Activated CD8-positive, alpha-beta memory T cell treated with anti-CD3 and anti-CD28 coated beads, Interleukin-2, amount 10 ng/mL, durations not matched to agents 7 days and 5 days (primary cell): ENCODE measurements at places on chromosomes 12 and 14. TPM values are rescaled to one million over a fixed set of nuclear protein-coding genes. Genes with fewer than 3 reads are reported as not detected.

Gene SERPINA12
- total RNA-seq: not detected

Gene SPRYD3
- total RNA-seq: 29.7 TPM

Gene INSM2
- not detected for total RNA-seq

Gene CCDC184
- total RNA-seq: 0.32 TPM

Gene ZNF384
- 76.3 TPM for total RNA-seq

Gene PIWIL1
- total RNA-seq: not detected

Gene DBX2
- not detected for total RNA-seq

- no peak for DNase-seq
Measured at GRCh38 chr12:22477166-22477893, 67.0 kb downstream of the C2CD5 start.

- peak; percentile 62 for DNase-seq
Measured at GRCh38 chr12:57229046-57229633, 371 bp upstream of the SHMT2 start.

- no peak for DNase-seq
Measured at GRCh38 chr12:65524666-65525065, 246.2 kb downstream of the MSRB3 start.

DNA sequence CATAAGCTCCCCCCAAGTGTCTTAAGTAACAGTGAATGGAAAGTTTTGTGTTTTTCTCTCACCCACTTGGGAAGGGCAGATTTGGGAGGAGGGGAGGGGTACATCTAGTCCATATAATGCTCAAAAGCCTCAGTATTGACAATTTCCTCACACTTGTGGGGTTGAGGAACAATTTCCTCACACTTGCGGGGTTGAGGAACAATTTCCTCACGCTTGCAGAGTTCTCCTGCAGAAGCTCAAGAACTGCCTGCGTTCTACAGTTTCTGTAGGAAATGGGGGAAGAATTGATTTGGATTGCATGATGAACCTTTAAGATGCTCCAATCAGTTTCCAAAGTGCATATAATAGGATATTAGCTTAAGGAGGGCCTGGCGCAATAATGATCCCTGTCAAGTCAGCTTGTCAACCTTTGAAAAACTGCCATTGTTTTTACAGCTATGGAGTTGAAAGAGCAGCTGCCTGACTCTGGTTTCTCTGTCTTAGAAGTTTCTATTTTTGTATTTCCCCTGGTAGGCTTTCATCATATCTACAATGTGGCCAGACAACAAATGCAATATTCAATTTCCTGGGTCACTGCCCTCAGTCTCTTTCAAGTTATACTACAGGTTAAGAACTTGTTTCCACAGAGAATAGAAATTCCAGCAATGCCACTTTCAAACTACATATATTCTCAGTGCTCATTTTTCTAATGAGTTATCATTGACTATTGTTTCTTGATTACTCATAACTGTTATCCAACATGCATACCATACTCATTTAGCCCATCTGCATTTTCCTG lies 66.5 kb downstream of the PLEKHG7 start:
- DNase-seq: no peak

DNA sequence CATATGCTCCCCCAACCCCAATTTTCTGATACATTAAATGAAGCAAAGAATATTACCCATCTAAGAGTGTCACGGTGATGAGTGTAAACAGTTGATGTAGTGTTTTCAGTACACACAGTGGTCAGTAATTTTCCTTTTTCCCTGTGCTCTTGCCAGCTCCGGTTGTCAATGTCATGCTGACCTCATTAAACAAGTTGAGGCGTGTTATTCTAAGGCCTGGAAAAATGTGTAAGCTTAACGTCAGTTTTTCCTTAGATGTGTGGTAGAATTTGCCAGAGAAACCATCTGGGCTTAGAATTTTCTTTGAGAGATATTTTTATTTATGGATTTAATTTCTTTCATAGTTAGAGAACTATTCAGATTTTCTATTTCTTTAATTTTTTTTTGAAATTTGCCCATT lies 11.7 kb upstream of the SERPINA6 start:
- no peak for DNase-seq

DNA sequence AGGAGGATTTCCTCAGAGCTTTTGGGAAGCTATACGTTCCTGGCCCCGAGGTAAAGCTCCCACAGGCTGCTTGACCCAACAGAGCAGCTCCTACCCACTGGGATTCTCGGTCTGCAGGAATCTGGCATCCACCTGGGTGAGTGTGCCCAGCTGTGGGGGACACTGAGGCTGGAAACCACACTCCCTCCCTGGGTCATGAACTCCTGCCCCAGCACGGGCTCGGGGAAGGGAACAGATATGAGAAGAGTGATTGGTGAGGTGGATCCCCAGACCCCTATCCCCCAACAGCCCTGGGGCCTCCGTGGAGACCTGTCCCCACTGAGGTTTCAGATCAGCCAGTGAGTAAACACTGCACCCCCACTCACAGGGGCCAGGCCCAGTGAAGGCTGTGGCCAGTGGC lies 3.3 kb downstream of the FAIM2 start:
- DNase-seq: no peak

- DNase-seq: no peak
Measured at GRCh38 chr14:77041881-77042545, 13.5 kb upstream of the IRF2BPL start.

DNA sequence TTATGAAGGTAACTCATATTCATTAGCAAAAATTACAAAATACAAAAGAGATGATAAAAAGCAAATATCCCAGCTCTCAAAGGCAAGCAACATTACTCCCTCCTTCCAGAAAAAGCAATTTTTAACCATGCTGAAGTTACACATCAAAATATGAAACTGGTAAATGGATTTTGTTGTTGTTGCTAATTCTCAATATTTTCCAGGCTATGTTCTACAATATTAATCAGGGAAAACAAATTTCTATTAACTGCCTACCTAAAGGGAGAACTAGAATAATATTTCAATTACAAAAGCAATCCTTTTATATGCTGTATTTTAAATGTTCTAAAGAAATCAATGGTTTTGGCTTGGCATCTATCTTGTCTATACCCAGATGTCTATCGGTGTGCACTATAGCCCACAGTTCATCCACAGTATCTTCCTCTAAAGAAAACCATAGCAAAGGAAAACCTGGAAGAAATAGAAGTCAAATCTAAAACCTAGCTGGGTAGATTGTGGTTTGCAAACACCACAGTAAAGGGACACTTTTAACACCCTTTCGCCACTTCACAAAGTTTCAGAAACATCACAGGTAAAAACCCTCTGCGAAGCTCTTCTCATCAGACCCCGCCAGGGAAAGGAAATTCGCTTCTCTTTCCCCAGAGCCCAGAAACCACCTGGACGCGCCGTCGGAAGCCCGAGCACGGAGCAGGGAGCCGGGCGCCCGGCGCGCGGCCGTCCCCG lies 32.0 kb downstream of the TC2N start:
- no peak for DNase-seq

- DNase-seq: no peak
Measured at GRCh38 chr14:87309557-87309956, 683.4 kb downstream of the GALC start.

GRCh38 chr12:114799574-114800487 lies 115.9 kb upstream of the TBX3 start:
- DNase-seq: no peak

GRCh38 chr14:97572583-97573458 lies 775.6 kb downstream of the VRK1 start:
- DNase-seq: no peak

DNA sequence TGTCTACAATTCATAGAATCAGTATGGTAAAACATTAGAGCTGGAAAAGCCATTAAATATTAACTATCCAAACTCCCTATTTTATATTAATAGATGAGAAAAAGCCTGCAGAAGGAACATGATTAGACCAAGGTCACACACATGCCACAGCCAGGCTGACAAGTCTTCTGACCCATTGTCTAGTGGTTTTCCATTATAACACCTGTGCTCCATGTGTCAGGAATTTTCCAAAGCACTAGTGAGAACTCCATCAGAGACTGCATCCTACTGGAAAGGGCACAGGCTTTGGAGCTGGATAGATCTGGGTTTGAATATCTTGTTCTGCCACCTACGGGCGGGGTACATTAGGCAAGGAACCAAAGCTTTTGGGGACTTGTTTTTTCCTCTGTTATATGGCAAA lies 325.5 kb downstream of the RAD51B start:
- no peak for DNase-seq

DNA sequence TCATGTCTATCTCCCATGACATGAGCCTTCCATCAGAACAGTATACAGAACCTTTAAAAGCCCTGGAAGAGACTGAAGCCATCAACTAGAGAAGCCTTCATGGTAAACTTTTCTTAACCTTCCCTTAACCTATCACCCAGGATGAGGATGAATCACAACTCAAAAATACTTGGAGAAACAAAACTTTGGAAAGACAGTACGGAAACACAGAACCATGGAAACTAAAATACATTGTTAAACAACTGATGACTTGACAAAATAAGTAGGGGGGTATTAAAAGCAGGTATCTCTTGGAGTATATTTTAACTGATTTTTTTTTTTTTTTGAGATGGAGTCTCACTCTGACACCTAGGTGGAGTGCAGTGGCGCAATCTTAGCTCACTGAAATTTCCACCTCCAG lies 8.7 kb downstream of the TM7SF3 start:
- DNase-seq: no peak

- no peak for DNase-seq
Measured at GRCh38 chr14:31336646-31337045, 83.7 kb downstream of the HEATR5A start.

- DNase-seq: no peak
Measured at GRCh38 chr12:726281-727140, 25.9 kb upstream of the WNK1 start.

DNA sequence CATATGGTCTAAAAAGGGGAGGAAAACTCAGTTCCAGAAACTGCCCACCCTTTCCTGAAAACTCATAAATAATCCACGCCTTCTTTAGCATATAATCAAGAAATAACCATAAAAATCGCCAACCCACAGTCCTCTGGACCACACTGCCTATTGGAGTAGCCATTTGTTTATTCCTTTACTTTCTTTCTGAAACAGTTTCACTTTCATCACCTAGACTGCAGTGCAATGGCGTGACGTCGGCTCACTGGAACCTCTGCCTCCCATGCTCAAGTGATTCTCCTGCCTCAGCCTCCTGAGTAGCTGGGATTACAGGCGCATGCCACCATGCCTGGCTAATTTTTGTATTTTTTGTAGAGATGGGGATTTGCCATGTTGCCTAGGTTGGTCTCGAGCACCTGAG lies 44.2 kb downstream of the CLMN start:
- DNase-seq: no peak

- no peak for DNase-seq
Measured at GRCh38 chr14:73627151-73627558, 14.8 kb downstream of the ACOT6 start.

DNA sequence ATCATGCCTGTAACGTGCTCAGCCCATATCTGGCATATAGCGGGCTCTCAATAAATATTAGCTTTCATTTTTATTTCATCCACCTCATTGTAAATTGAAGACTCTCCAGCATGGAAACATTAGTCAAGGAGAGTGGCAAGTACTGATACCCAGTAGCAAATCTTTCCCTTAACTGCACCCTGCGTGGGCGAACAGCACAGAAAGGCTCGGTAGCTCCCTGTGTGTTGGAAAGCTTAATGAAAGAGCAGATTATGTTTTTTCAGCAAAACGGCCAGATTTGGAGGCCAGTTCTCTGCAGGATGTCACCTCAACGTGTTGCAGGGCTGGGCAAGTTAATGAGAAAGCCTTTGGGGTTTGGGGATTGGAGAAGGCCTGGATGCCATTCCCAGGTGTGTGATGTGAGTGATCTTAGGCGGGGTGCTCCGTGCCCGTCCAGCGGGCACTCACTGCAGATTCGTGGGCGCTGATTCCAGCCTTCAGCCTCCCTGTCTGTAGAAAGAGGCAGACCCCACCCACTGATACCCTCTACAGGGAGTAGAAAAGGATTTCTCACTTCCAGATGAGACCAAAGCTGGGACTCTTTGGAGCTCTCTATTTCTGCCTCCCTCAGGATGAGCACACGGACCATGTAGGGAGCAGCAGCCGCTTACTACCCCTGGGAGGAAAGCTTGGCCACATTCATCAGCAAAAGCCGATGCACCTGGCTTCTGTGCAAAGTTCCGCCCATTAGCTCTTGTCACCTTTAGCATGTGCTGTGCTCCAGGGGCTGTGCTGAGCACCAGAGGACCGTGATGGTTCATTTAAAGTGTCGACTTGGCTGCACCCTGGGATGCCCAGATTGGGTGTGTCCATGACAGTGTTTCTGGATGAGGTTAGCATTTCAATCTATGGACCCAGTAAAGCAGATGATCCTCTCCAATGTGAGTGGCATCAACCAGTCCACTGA lies 29.1 kb downstream of the C14orf132 start:
- no peak for DNase-seq

- DNase-seq: no peak
Measured at GRCh38 chr14:75217508-75218206, 41.2 kb upstream of the TMED10 start.

GRCh38 chr12:76216585-76217472 lies 131.4 kb downstream of the BBS10 start:
- DNase-seq: no peak

GRCh38 chr14:97930166-97930565 lies 1133.0 kb downstream of the VRK1 start:
- DNase-seq: no peak

DNA sequence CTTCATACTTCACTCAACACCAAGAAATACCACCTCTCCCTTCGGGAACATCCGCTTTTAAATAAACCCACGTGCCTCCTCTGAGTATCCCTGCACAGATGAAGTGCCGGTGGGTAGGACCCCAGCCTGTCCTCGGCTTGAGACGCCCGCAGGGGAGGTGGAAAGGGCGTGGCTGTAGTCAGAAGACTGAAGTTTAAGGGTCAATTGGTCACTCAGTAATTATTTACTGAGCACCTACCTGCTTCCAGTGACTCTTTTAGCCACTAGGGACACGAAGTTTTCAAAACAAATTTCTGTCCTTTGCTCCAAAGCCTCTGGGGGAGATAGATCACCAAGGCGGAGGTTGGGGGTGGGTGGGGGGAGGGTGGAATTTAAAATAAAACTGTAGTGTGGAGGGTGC lies 309.4 kb downstream of the VRK1 start:
- no peak for DNase-seq

GRCh38 chr14:92986254-92987147 lies 63.6 kb downstream of the CHGA start:
- DNase-seq: no peak

- no peak for DNase-seq
Measured at GRCh38 chr12:75759196-75759595, 247.8 kb upstream of the KRR1 start.

DNA sequence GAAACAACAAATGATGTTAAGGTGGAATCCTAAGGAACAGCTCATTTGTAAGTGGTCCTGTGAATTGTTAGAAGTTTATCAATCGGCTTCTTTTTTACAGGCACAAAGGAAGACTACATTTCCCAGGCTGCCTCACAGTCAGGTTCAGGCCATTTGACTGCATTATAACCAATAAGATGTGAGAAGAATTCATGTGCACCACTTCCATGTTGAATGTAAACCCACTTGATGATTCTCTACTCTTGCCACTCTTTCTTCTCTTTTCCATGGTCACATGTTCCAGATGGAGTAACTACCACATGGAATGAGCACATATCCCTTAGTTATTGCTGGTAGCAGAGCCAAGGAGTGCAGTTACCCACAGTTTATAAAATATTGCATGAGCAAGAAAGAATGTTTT lies 67.1 kb upstream of the GZMB start:
- DNase-seq: no peak
